NCI-H526 treated with DMSO at 0.1 percent for 48 hours (cell line): ENCODE measurements at places on chromosomes 7 and 10.

GRCh38 chr7:137970253-137970975, 31.5 kb downstream of the CREB3L2 start:
- DNase-seq, result no peak

DNA sequence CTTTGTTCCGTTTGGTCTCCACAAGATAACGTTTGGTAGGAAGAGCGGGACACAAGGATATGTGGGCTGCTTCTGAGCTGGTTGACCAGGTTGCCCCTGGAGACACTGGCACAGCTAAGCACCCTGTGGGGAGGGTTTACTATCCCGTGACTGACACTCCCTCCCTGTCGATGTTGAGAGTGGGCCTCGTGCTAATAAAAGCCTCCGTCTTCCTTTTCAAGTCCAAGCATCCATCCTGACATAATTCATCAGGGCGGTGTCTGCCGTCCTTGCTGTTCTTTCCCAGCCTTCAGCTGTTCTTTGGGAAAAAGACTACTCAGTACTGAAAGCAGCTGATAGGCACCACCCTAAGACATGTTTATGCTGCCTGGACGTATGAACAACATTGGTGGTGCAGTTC, 49.6 kb downstream of the SHH start:
- DNase-seq, result no peak

- DNase-seq, result no peak
Measured at GRCh38 chr10:116899626-116900025, 50.3 kb downstream of the ENO4 start.

DNA sequence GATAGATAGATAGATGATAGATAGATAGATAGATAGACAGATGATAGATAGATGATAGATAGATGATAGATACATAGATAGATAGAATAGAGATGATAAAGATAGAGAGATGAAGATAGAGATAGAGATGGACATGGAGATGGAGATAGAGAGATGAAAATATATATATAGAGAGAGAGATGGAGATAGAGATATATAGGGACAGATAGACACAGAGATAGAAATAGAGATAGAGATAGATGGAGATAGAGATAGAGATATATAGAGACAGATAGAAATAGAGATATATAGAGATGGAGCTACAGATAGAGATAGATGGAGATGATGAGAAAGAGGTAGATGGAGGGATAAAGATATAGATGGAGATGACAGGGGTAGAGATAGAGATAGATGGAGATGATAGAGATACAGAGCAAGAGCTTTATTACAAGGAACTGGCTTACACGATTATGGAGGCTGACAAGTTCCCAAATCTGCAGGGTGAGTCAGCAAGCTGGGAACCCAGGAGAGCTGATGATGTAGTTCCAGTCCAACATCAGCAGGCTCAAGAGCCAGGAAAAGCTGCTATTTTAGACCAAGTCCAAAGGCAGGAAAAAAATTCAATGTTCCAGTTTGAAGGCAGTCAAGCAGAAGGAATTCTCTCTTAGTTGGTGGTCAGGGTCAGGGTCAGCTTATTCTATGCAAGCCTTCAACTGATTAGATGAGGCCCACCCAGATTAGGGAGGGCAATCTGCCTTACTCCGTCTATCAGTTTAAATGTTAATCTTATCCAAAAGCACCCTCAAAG, 37.1 kb downstream of the CAV1 start:
- no peak for DNase-seq

DNA sequence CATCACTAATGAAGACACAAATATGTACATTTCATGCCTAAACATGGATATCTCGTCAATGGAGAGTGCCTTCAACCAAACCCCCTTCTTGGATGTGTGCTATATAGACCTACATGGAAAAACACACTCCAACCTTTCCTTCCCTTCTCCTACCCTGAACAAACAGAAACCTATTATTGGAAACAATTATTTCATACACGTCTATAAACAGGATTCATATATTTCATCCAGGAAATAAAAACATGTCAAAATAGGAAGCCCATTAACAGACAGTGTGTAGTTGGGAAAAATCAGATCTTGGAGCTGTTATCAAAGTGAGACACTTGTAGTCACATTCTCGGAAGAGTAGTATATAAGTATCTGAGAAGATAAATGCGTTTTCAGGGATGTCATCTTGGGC, 81.1 kb downstream of the NRP1 start:
- no peak for DNase-seq

DNA sequence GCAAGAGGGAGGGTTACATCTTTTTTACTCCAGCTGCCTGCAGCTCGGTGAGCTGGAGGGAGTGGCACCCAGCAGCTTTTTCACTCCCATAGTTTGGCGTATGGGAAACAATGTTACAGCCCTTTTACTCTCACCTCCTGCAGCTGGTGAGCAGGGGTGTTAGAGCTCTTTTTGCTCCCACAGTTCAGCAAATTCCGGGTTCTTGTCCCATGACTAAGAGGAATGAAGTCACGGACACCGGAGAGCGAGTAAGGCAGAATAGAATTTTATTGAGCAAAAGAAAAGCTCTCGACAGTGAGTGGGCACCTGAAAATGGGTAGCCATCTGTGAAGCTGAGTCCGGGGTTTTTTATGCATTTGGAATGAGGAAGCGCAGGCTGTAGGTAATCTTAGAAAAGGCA, 446.6 kb downstream of the GFRA1 start:
- no peak for DNase-seq

DNA sequence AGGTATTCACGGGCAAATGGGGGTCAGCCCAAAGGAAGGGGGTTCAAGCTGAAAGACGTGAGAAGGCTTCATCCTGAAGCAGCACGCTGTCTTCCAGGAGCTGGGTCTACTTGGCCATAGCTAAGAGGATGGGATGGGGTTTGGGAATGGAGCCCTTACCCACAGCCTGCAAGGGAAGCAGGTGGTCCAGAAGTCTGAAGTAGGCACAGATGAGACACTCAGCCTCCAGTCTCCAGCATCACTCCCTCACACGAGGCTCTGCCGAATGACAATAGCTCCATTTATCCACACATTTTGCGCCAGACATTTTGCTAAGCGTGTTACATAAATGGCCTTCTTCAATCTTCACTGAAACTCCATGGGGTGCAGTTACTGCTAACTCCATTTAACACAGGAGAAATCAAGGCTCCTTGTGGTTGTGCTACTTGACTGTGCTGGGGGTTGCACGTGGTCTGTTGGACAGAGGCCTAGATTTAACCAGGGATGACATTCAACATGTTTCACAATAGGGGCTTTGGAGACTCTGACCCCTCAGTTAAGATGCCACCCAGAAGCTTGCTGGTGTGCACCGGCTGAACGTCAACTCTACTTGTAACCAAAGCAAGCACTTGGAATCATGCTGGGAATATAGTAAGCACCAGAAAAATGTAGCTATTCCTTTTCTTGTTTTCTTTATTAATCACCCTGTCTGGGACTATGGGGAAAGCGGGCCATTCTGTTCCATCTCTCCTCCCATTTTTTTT, 85.3 kb downstream of the FAM241B start:
- no peak for DNase-seq

- no peak for DNase-seq
Measured at GRCh38 chr10:13066527-13066926, 33.4 kb upstream of the OPTN start.

DNA sequence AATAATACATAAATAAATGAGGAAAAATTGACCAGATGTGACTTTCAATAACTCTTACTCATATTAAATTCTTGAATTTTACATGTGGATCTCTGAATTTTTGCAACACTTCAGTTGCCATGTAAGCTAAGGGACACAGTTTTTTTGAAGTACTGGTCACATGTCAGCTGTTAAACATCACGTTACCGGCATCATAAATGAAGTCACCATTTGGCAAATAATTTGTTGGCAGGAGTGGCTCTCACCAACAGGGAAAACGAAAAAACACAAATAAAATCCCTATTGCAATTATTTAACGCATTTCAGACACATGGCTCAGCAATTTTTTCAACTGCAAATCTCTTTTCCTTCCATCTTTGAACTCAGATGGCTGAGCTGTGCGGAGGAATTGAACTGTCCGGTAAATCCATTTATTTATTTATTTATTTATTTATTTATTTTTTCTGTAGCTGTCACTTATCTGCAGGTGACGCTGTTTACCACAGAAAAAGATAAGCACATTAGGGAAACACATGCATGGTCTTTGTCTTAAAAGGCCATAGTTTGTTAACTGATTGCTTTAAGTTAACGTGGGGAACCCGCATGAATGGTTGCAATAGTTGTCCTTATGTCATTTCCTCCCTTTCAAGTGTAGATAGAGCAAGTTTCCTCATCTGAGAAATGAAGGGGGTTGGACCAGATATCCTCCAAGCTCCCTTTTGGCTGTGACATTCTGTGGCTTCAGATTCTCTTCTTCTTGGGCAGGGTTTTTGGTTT, 64.7 kb upstream of the JAZF1 start:
- DNase-seq, result no peak

- DNase-seq, result no peak
Measured at GRCh38 chr10:89207801-89208551, 859 bp upstream of the CH25H start.

GRCh38 chr10:121961456-121961855, 13.6 kb downstream of the NSMCE4A start:
- no peak for DNase-seq

DNA sequence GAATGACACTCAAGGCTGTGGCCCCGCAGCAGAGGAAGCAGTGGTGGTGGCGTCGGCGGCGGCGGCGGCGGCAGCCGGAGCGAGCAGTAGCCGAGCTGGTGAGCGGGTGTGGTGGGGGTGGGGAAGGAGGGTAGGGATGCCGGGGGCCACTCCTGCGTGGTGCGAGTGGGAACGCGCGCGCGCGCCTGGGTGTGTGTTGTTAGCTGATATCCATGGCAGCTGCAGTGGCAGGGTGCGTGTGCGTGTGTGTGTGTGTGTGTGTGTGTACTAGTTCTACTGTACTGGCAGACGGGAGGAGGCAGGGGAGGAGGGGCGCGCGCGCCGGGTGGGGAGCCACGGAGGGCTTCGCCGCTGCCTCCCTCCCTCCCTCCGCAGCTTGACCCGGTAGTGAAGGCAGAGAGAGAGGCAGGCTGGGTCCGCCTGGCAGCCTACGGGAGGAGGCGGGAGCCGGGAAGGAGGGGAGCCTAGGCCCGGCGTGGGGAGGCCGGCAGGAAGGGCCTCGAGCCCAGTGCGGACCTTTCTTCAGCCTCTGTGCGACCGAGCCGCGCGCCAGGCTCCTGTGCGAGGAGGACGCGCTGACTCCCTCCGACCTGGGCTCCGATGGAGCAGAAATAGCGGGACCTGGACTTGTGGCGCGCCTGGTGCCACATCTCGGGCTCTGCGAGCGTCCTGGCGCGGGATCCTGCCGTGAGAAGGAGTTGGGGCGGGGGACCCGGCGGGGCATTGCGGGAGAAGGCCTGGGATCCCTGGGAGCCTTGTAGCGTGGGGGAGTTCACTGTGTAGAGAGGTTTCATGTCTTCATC, at the start of gene MAGI2:
Gene MAGI2 (minus strand): TSS at position 110 of the 803 bp plus-strand sequence. CDS start 347 bp downstream, outside the sequence.
- peak; percentile 30 for DNase-seq

DNA sequence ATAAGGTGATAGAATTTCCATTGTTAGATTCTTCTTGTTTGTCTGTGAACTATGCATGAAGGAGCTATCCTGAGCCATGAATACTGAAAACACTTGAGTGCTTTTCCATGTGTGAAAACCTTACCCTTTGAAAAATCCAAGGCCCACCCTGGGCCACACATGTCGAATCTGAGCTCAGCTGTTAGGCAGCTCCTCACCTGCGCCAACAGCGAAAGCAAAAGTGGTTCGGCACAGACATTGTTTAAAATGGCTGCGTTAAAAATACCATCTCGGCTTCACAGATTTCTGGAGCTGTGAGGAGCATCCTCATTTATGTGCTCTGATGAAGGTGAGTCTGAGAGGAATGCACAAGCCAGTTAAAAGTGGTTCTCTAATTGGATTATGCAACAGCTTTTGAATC, 137.7 kb downstream of the NEUROD6 start:
- DNase-seq, result no peak

GRCh38 chr10:52755297-52756062, 17.1 kb downstream of the MBL2 start:
- DNase-seq, result no peak
